ENCODE measurements at places on chromosomes 3 and 15. TPM values are rescaled to one million over a fixed set of nuclear protein-coding genes. Genes with fewer than 3 reads are reported as not detected.

The ZNF280D gene
- total RNA-seq = 10.0 TPM

DNA sequence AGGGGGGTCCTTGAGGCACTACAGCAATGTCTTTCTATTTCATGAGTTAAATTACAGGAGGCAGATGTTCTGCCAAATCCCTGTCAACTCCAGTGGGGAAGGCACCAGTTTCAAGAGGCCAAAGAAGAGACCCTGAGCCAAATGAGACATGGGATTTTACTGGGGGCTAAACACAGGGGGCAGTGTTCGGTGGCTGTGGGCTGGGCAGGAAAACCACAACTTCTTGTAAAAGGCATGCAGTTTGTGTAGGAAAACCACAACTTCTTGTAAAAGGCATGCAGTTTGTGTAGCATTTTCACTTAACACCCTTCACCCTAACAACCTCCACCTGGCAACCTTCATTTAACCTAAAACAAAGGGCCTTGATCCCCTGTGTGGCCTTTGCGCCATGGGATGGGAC lies 61.0 kb downstream of the POLR2M start:
- no peak for DNase-seq

DNA sequence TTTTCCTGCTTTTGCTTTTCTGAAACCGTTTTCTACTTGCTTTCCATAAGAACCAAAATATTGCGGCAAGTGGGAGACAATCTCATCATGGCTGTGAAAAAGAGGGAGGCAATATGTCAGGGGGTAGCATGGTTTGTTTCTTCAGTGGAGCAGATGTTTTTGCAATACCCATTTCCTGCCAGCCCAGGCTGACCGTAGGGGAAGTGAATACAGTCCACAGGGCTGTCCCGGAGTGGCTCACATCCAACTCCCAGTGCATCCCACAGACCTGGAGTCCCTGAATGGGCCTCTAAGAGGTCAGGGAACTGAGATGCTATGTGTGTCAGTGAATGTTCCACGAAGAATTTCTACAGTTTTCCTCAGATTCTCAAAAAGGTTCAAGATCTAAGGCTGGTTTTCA lies 69.6 kb downstream of the EPHB1 start:
- no peak for DNase-seq

GRCh38 chr15:85832394-85832793 lies 37.7 kb upstream of the KLHL25 start:
- no peak for DNase-seq

- DNase-seq = no peak
Measured at GRCh38 chr3:11807686-11808085, 39.0 kb downstream of the TAMM41 start.

The TMCO5A gene
- not detected for total RNA-seq

DNA sequence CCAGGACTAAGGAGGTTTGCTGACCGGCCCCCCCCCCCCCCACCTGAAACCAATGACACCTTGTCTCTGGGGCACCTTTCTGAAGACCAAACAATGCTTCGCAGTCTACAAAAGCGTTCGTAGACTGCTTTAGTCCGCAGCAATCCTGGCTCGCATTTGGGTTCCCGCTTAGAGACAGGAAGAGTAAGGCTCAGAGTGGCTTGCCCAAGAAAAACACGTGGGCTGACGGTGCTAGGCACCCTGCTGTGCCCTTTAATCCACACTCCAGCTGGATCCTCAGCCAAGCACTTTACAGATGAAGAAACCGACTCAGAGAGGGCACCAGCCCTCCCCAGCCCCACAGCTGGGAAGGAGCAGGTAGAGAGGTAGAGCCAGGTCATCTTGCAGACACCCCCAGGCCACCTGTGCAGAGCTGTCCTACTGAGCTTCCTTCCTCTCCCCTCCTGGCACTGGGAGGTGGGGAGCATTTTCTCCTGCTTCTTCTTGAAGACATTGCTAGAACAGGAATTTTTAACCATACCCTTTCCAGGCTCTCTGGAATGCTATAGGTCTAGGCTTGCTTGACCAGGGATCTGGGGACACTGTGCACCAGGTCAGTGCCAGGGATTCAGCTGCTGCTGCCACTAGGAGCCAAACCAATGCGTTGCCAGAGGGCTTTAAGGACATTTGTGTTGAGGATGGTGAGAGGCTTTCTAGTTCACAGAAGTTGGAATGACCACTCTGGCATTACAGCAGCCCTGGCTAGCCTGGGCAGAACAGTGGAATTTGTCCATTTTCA lies 1.0 kb upstream of the KLF15 start:
- no peak for DNase-seq

The C15orf62 gene
- total RNA-seq = 0.61 TPM

GRCh38 chr3:100358413-100358812 lies 23.9 kb downstream of the NIT2 start:
- DNase-seq = no peak

DNA sequence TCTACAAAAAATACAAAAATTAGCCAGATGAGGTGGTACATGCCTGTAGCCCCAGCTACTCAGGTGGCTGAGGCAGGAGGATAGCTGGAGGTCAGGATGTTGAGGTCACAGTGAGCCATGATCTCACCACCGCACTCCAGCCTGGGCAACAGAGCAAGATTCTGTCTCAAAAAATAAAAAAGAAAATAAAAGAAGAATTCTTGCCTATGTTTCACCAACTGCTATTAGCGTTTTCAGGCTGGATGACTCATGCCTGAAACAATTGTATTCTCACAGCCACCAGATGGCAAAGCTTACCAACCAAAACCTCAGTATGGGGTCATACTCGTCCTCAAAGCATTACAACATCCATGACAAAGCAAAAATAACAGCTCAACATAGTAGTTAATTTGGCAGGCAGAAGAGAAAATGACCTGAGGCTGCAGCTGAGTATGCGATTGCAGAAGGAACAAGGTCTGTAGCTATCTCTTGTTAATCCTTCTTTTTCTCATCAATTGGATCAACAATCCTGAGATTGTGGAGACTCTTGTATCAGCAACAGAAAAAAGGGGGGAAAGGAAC lies 52.2 kb downstream of the TP53BP1 start:
- DNase-seq = no peak

The SCN5A gene
- 1.2 TPM for total RNA-seq

GRCh38 chr3:8421267-8421666 lies 80.4 kb upstream of the LMCD1 start:
- DNase-seq = no peak

DNA sequence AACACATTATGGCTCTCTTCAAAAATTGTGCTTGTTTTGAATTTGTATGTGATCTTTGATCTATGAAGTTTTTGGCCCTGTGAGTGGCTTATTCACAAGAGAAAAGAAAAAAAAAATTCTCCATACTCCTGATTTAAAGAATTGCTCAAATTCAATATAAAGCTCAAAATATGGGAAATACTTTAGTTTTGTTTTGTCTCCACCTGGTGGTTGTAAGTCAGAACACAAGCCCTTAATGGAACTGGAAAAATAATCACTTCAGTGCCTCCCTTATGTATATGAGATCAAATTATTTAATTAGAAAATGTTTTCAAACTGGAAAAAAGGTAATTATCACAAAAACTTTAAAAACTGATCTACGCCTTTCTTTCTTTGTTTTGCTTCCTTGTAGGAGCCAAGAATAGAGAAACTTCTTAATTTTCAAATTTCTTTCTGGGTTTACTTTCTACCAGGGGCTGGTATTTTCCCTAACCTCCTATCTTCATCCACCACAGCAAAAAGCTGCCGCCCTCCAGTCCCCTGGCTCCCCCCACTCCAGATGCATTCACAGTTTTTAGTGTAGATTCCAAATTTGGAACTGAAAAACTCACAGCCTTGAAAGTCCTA lies 50.6 kb downstream of the SERP1 start:
- DNase-seq = peak; percentile 13

DNA sequence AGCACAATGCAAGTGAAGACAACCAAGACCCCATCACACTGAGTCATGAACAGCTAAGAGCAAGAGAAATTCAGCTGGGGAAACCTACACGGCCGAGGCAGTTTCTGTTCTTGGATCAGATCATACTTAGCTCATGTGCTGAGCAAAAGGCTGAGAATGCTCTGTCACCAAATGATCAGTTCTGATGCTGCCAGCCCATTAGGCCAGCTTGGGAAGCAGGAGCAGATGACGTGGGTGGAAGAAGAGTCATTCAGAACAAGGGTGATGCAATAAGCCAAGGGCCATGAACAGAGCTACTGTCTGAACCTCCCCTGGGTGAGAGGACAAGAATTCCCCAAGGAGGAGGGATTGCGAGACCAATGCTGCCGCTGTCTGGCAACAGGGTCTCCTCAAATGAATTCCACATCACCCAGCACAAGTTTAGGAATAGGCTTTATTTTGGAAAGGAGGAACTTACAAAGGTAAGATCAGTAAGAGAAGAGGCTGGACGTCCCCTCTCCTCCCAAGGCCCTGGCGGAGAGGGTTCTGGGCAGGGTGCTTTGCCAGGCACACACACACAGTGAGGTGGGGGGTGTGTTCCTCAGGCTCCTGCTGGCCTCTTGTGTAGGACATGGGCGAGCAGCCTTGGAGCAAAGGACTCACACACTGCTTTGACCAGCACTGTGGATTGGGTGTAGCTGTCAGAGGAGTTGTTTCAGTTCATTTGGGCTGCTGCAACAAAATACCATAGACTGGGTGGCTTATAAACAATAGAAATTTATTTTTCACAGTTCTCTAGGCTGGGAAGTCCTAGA lies 65.6 kb upstream of the CTXND1 start:
- no peak for DNase-seq

DNA sequence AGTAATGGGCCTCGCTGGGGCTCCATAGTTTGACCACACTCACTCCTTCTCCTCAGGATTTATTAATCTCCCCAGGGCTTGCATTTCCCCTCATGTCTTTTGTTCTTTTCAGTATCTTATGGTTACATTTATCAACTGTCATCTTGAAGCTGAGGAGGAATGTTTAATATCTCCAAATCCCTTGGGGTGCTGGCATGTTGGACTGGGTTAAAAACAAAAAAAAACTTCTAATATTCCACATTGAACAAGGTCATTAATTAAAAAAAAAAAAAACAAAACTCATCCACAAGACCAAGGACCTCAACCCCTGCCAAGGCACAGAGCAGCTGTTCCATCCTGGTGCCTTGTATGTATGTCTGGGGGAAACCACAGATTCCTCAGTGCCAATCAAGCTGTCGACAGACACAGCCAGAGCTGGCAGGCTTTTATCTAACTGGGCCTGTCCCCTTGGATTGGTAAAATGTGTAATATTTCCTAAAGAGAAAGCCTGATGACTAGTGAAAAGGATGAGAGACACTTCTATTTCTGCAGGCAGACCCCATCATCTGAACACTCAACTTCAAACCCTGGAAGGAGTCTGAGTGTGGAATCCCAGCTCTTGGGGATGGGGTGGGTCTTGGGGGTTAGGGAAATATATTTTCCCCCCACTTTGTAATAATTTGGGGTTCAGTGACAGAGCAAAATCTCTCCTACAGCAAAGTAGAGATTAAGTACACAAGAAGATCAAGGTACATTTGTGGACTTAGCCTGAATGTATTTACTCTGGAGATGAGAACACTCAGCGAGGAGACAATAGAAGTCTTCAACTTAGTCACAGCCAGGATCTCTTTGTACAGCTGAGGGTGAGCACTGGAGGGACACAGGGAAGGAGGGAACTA lies 69.1 kb downstream of the TTC23 start:
- no peak for DNase-seq

GRCh38 chr15:77421370-77421700 lies 647 bp downstream of the HMG20A start:
- DNase-seq = no peak

DNA sequence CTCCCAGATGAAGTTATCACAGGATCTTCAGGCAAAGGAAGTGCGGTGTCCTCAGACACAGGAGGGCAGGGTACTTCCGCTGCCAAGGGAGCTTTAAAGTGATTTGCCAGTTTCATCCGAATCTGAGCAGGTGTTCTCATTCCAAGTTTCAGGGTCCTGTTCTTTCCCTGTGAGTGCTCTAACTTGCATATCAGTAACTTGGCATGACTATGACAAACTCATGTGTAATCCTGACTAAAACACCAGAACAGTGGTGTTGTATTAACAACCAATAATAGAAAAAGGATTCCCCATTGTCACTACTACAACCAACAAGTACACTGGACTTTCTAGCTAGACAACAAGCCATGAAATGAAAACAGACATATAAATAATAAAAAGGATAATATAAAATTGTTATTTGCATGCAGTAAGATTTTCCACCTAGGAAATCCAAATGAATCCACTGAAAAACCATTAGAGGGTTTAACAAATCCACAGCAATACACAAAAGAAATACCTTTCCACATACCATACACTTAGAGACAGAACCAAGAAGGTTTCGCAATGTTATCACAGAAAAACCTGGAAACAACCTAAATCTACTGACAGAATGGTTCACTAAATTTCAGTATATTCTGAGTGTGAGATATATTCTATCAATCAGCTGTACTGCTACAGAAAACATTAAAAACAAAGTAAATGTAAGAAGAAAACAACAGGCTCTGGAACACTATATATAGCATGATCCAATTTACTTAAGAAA lies 40.9 kb upstream of the RPL35A start:
- no peak for DNase-seq

The TM4SF18 gene
- not detected for total RNA-seq

The NMD3 gene
- 42.0 TPM for total RNA-seq

DNA sequence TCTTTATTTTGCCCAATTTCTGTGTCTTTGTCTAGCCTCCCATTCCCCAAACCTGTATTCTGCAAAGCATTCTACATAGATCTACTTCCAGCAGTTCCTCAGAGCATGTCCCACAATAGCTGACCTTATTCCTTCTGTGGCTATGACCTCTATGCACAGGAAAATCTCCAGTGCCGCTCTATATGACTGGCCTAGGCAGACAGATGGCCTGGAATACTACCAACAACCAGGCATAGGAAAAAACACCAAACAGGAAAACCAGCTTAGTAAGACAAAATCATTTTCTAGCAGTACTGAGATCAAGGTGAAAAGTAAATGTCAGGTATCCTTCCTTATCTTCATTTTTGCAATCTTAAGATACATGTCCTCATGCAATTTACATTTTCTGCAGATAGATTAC lies 1115.0 kb downstream of the IGSF11 start:
- no peak for DNase-seq

GRCh38 chr3:4670352-4670751 lies 177.2 kb downstream of the ITPR1 start:
- no peak for DNase-seq

DNA sequence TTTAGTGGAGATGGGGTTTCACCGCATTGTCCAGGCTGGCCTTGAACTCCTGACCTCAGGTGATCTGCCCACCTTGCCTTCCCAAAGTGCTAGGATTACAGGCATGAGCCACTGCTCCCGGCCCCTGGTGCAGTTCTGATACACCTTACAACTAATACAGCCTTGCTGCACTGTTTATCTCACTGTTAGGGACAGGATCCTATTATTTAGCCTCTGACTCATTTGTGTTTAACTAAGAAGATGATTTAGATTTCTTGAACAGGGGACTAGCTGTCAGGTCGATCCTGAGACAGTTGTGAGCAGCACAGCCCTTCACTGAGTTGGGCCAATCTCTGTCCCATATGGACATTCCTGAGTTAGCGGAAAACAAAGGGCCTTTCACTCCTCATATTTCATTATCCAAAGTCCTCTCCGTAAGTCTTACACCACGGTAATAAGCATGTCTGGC lies 19.2 kb downstream of the GYG1 start:
- no peak for DNase-seq
